ENCODE measurements at places on chromosomes 16 and 17.

GRCh38 chr16:68470461-68471150 lies 22.3 kb upstream of the SMPD3 start:
- no peak for DNase-seq

DNA sequence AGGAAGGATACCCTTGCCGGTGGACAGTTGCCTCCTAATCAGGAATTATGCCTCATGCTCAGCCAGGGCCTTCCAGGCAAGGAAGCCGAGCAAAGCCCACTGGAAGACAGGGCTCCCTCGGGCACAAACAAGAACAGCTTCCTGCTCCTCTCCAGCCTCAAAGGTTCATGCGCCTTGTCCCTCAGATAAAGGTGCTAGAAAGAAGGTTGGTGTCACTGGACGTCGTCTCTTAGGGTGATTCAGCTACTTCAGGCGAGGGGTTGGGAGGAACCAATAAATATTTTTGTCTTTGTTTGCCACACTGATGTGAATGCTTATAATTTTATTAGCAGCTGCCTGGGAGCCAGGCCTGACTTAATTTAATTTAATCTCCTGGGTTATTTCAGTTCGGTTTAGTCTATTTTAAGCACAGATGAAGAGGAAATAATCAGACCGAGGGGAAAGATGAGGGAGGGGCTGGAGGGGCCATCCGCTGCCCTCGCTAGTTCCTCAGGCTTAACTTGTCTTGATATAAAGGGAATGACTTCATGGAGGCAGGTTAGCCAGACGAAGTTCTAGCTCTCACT lies 171.8 kb upstream of the CACNG5 start:
- DNase-seq, result no peak

DNA sequence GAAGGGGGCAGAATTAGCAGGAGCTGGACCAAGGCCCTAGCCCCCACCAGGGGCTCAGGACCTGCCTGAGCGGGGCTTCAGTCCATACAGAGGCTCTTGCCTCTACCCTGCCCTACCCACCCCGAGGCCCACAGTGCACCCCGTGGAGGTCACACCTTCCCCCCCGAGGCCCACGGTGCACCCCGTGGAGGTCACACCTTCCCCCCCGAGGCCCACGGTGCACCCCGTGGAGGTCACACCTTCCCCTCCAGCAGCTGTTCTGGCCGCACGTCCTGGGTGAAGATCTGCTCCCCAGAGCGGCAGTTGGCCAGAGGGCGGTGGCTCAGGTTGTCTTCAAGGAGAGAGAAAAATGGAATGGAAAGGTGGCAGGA lies 11.4 kb downstream of the CASKIN2 start:
- no peak for DNase-seq

DNA sequence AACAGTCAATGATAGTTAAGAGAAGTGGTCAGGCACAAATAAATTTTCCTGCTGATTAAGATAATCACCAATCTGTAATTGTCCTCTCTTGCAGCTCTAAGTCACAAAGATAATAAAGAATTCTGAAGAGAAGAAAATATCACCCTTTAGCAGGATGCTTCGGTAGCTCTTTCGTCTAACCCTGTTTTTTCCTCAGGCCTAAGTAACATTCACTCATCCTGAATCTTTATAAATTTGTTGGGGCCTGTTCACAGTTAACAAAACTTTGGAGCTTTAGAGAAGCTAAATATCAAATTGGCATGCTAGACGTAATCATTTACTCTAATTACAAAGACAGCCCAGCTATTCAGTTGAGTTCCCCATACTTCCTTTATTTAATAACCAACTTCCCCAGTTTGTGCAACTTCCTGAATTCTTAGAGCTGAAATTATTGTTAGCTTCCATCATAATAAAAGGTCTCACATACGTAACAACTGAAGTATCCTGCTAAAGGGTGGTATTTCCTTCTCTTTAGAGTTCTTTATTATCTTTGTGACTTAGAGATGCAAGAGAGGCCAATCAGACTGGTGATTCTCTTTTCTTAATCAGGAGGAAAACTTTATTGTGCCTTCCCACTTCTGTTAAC lies 118.6 kb downstream of the TANGO6 start:
- no peak for DNase-seq

DNA sequence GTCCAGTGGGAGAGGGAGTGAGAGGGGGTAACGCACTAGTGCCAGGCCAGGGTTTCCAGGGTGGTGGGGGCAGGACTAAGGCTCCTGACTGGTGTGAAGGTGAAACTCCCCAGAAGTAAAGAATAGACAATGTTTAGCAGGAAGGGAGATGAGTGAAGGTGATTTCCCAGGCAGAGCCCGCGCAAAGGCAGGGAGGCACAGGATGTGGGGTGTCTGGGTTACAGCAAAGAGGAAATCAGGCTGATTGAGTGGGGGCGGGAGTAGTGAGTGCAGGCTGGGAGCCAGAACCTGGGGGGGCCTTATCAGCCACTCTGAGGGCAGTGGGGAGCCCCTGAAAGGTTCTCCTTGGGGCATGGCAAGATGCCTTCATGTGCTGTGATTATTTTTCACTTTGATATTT lies 167.5 kb downstream of the UTP18 start:
- DNase-seq, result no peak

- no peak for DNase-seq
Observed at GRCh38 chr17:80352991-80353665, 61.8 kb upstream of the ENDOV start.

GRCh38 chr17:32958418-32958817 lies 30.5 kb downstream of the TMEM98 start:
- DNase-seq, result peak; percentile 60

DNA sequence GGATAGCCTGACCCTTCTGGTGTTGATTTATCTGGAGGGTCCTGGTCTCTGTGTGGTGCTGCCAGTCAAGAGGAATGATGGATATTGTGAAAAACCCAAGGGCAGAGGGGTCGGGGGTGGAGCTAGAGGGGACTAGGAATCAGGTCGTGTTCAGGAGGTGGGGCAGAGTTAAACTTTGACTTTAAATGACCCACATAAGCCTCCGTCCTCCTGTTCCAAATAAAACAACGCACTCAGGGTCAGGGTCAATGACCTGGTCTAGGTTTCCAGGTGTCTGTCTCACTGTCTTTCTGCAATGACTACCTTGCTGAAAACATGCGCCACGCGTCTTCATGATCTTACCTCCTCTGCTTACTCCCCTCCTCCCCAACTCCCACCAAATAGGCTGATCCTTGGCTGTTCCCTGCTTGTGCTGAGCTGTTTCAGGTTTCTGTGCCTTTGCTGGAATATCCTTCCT lies 14.7 kb downstream of the AOC3 start:
- DNase-seq, result no peak

DNA sequence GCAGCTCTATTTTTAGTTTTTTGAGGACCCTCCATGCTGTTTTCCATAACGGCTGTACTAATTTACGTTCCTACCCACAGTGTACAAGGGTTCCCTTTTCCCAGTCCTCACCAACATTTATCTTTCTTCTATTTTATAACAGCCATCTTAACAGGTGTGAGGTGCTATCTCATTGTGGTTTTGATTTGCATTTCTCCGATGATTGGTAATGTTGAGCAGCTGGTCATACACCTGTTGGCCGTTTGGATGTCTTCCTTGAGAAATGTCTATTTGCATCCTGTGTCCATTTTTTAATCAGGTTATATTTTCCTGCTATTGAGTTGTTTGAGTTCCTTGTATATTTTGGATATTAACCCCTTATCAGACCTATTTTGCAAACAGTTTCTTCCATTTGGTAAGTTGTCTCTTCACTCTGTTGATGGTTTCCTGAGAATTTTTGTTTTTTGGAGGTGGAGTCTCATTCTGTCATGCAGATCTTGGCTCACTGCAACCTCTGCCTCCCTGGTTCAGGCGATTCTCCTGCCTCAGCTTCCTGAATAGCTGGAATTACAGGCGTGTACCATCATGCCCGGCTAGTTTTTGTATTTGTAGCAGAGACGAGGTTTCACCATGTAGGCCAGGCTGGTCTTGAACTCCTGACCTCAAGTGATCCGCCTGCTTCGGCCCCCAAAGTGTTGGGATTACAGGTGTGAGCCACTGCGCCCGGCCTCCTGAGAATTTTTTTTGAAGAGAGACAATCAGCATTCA lies 279.6 kb downstream of the SNX29 start:
- DNase-seq, result no peak

DNA sequence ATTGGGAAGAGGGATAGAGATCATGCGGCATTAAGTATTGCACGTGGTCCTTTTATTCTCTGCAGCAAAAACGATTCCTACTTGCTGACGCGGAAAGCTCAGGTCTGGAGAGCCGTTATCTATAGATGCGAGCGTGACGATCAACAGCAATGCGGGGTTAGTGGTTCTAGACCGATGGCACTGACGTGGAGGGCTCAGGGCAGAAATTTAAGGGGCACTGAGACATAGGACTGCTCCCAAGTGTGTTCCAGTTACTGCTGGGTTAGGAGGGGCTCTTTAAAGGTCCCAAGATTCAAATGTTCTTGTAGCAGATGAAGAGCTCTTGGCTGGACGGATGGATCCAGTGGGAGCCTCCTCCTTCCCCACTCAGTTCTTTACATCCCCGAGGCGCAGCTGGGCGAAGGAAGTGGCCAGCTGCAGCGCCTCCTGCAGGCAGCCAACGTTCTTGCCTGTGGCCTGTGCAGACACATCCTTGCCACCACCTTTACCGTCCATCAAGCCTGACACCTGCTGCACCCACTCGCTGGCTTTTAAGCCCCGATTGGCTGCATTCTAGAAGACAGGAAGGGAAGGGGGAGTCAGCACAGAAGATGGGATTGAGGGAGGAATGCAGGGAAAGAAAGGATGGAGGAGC lies 732 bp upstream of the EXOSC6 start:
- no peak for DNase-seq

DNA sequence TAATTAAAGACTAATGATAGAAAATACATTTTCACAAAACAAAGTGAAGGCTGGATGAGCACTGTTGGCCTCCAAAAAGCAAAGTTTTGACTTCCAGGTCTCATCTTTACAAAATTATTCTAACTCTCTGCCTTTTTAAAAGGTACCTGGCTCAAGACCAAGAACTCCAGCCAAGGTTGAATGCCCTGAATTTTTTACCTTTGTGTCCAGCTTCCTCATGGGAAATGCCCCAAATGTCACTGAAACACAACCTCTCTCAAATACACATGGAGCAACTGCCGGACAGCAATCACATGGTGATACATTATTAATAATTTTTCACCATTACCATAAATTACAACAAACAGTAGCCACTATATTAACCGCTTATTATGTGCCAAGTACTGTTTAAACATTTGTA lies 32.2 kb downstream of the ADAMTS18 start:
- no peak for DNase-seq

GRCh38 chr17:20158580-20158979 lies 149.4 kb downstream of the SPECC1 start:
- no peak for DNase-seq

GRCh38 chr16:15960124-15960971 lies 10.9 kb downstream of the ABCC1 start:
- DNase-seq, result no peak

DNA sequence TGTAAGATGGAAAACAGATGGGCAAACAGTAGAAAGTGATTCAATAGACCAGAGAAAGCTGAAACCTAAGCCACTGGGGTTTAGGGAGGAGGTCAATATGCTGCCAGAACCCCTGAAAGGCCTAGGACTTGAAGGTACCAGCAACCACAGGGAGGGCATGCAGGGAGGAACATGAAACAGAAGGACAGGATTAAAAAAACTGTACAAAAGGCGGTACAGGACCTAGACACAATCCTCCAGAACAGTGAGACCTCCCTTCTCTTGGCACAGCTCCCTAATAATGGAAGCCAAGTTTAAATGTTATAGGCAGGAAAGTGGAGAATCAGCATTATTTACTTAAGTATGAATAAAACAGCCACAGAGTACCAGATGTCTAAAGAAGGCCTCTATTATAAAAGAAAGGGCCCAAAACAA lies 105.5 kb downstream of the SPAG9 start:
- DNase-seq, result peak; percentile 34

DNA sequence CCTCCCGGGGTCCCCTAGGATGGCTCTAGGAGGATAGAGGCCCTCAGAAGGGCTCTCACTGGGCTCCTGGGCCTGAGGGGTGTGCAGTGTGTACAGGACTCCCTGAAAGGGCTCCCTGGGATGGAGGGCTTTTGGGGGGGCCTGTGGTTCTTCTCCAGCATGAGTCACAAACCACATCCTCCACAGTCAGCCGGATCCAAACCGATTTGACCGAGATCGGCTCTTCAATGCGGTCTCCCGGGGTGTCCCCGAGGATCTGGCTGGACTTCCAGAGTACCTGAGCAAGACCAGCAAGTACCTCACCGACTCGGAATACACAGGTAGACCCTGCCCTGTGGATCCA lies 4.5 kb downstream of the TRPV2 start:
- no peak for DNase-seq

DNA sequence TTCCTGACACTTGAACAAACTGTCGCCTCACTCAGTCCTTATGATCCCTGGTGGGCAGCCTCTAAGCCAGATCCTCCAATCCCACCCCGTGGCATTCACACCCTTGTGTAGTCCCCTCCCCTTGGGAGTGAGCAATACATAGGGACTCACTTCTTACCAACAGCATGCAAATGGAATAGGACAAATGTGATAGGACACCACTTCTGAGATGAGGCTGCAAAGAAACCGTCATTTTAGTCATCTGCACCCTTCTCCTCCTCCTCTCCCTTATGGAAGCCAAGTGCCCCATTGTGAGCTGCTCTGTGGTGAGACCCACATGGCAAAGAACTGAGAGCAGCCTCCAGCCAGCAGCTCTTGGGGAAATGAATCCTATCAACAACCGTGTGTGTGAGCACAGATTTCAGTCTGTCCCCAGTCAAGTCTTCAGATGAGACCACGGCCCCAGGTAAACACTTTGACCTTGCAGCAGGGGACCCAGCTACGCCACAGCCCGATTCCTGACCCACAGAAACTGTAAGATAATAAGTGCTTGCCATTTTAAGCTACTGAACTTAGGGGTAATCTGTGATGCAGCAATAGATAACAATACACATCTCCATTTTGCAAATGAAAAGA lies 46.9 kb downstream of the ZFHX3 start:
- DNase-seq, result no peak

DNA sequence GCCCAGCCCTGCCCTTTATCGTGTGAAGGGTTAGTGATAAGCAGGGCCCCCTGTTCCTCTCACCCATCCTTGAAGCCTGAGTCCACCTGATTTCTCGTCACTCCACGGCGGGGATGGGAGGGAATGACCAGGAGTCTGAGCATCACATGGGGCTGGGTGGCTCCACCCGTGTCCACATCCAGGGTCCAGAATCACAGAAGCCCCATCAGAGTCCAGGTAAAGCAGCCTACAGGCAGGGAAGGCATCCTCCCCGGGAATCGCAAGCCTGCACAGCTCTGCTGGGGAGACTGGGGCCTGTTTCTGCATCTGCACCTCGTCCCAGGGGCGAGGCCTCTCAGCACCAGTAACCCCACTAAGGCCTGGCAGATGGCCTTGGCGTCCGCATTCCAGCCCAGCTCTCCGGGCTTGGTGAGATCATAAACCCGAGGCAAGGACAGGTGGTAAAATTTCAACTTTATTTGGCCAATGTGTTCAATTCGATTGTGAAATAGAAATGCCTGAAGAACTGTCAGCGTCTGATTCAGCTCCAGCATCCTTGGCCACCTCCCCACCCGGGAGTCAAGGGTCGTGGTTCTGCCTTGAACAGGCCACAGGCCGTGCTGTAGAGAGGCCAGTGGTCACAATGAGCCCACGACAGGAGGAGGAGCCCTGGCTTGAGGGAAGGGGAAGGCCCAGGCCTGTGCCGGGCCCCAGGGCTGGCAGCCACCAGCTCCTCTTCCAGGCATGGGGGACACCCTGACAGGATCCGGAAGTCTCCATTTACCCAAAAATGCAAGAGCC lies 8.1 kb upstream of the PPP1R27 start:
- DNase-seq, result no peak

- no peak for DNase-seq
Observed at GRCh38 chr17:9356488-9356911, 219.1 kb downstream of the STX8 start.

- DNase-seq, result no peak
Observed at GRCh38 chr17:50945779-50946222, 79.6 kb upstream of the TOB1 start.
